NCI-H187 treated with DMSO at 0.1 percent for 48 hours (cell line): ENCODE measurements at places on chromosomes 4 and X.

DNA sequence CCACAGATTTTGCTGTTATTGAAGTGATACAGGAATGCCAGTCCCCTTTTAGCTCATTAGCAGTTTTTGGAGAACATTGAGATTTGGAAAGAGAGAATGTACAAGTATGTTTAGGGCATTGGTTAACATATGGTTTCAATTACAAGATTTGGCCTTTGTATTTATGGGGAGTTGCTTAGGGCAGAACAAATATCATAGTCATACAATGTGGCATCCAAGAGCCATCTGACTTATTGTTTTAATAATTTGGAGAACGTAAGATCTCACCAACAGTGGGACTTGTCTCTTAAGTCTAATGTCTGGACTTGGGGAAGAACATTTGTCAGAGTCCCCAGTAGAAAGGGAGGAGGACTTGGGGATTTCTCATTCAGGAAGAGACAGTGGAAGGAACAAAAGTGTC lies 166.1 kb downstream of the STK32B start:
- no peak for DNase-seq

- no peak for DNase-seq
These were observed 47.6 kb upstream of the ADAD1 start for GRCh38 chr4:122331195-122331594.

- no peak for DNase-seq
These were observed 268.8 kb upstream of the SMIM31 start for GRCh38 chr4:164485136-164485535.

GRCh38 chrX:14529290-14529989 lies at the start of gene GLRA2:
GLRA2 (plus strand) TSS chrX:14529536; CDS start chrX:14530058, 522 bp downstream.
- no peak for DNase-seq

DNA sequence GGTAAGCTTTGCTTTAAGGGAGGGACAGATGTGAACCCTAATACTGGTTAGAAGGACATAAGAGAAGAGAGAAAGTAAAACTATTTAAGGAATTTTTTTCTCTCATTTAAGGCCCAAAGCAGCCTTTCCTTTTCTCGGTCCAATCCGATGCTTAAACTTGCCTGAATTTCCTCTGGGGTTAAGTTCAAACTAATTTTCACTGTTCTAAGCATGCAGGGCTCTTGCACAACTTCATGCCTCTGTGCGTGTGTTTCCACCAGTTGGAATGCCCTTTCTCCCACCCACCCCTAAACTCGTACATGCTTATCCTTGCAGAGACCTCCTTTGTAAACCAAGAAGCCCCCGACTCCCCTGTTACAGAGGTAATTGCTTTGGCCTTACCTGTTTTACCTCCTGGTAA lies 204.7 kb downstream of the CBR4 start:
- DNase-seq: no peak

GRCh38 chrX:48908600-48908999 lies 2.8 kb downstream of the SLC35A2 start:
- no peak for DNase-seq
